ENCODE measurements at places on chromosomes 1 and 21.
A peak's percentile ranks its signal among the peaks of the same experiment; 100 is the strongest.

- no peak for DNase-seq
Measured at GRCh38 chr1:115669002-115669673, 27.4 kb downstream of the VANGL1 start.

DNA sequence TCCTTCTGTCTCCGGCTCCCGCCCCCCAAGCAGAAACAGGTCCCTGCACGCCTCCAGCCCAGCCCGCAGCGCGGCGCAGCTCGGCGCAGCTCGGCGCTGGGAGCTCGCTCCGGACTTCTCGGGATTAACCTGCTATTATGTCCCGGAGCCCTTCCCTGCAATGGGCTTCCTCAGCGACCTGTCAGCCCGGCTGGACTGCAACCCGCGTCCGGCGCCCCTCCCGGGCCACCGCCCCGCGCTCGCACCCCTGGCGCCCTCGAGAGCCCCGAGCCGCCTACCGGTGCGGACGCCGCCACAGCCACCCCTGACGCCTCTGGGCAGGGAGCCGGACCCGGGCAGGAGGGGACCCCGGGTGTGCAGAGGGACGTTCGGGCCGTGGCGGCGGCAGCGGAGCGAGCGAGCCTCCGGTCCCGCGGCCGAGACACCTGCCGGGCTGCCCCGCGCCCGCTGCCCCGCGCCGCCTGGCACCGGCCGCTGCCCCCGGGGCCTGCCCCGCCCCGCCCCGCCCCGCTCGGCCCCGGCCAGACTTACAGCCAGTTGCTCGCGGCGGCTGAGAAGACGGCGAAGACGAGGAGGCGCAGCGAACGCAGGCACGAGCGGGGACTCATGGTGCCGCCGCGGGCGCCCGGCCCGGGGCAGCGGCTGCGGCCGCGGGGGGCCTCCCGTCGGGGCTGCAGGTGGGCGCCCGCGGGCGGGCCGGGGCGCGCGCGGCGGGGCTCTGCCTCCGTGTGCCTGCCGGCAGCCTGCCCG lies 407 bp downstream of the WNT4 start:
- no peak for DNase-seq

- peak; percentile 58 for DNase-seq
Measured at GRCh38 chr21:45074818-45075595, 627 bp downstream of the ADARB1 start.

GRCh38 chr1:97157991-97158390 lies 436.4 kb downstream of the PTBP2 start:
- no peak for DNase-seq

- no peak for DNase-seq
Measured at GRCh38 chr1:189654906-189655305, 822.8 kb downstream of the BRINP3 start.

- DNase-seq = no peak
Measured at GRCh38 chr1:21289127-21289526, 1.1 kb downstream of the ECE1 start.

DNA sequence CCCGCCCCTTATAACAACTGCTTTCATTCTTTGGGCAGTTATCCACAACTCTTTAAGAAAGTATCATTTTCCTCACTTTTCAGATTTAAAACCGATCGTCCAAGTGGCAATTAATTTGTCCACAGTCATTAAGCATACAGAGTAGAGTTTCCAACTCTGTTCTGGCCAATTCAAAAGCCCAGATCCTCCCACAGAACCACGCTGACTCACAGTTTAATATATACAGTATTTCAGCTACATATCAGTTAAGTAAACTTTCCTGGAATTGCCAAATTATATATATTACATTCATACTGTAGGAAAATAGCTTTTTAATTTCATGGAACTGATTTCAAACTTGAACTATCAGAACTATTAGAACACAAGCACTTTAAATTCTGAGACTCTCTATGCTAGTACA lies 163.8 kb upstream of the ESRRG start:
- DNase-seq = no peak

- DNase-seq = no peak
Measured at GRCh38 chr1:2926447-2927055, 94.7 kb upstream of the ACTRT2 start.

DNA sequence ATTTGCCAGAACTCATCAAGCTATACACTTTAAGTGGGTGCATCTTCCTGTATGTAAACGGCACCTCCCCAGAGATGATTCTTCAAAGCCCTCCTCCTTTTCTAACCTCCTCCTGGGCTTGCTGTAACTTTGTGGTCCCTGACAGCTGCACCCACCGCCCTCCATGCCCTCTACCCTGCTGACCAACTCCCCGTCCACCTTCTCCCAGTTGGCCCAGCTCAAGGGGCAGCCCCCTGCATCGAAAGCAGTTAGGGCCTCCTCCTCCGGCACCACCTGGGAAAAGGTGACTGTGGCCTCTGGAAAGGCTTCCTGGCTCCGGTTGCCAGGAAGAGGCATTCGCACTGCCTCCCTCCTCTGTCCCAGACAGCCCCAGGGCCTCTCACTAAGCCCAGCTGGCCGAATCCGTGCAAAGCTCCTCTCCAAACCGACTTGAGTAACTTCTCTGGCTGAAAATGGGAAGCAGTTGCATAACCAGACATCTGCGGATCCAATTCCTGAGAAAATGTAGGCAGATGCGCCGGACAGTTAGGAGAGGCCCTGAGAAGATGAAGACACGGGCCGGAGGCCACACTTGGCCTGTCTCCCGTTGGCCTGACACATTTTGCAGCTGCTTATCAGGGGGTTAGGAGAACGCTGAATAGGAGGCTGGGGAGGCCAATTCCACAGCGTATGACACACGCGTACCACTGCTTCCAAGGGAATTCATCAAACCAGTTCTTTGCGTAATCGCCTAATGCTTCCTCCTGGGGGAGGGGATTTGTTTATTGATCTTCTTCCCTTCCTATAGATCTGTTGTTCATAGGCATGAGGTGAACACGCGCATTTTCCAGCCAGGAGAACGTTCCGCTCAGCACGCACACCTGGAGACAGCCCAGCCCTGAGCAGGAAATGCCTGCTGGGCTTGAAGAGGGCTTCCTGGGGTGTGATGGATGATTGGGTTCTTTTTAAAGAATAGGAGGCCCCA lies 48.7 kb upstream of the COL6A2 start:
- no peak for DNase-seq
